Brain pericyte (primary cell): ENCODE measurements at places on chromosomes 16 and 17.

- DNase-seq = no peak
These were observed 8.9 kb upstream of the CDC42EP4 start for GRCh38 chr17:73320601-73321264.

GRCh38 chr16:85696781-85697180 is 8.0 kb upstream of the GINS2 start:
- no peak for DNase-seq

GRCh38 chr16:23408242-23408822 is 44.7 kb downstream of the COG7 start:
- DNase-seq = no peak

- no peak for DNase-seq
These were observed 674.0 kb upstream of the SOX9 start for GRCh38 chr17:71446645-71447437.

GRCh38 chr16:72857834-72858664 is 189.9 kb downstream of the ZFHX3 start:
- no peak for DNase-seq

DNA sequence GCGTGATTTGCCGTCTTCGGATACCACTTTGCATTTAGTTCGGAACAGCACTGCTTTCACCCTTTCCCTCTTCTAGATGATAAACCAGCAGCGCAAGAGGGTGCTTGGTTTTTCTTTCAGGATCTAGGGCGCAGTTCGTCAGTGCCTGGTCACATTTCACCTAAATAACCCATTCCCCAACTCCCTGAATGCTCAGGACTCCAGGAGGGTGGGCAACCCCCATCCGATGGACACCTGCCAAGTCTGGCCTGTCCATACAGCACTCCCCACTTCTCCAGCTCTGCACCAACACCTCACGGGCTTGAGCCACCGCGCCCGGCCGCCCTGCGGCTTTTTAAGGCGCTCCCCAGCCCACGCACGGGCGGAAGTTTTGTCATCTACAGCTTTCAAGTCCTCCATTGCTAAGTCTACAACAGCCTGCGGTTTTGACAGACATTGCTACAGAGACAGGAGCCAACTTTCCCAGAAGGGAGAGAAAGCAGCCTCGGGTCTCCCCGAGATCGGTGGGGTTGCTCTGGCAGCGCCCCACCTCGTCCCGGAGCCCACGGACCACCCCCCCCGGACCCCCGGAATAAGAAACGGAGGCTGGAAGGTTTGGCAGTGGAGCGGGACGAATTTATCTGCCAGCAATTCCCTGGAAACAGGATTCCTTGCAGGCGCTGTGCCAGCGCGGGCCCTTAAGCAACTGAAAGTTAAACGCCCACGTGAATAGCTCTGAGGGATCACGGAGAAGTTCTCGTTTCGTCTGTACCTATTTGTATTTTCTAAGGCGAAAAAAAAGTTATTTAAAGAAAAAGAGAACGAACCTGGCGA is 38.6 kb upstream of the SLFN13 start:
- DNase-seq = no peak

DNA sequence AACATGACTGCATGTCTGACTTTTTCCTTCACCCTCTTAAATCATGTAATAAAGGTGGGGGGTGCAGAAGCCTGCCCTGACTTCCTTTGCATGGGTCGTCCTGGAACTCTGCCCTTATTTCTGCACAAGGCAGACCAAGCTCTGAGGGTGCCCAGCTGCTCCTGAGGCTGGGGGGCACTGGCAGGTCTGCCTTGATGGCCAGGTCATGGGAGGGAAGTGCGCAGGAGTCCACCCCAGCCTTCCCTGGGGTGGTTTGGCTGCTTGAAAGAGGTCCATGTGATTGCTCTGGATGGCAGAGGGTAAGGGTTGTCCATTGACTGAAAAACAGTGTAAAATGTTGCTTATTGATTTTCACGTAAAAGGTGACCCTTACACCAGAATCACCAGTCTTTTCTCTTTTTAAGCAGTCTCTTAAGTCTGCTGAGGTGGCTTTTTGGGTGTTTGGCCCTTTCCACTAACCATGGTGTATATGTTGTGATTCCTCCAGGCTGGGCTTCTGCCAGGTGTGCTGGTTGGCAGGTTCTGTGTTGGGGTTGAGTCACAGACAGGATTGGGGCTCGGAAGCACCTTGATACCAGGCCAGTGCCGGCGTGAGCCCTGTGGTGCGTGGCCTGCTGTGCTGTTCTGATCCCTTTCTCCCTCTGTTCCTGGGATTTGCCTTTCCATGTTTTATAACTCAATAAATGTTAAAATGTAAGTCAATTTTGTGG is 19.4 kb downstream of the DHX38 start:
- DNase-seq = no peak

- no peak for DNase-seq
These were observed 14.2 kb upstream of the ADGRG3 start for GRCh38 chr16:57653936-57654335.

- no peak for DNase-seq
These were observed 13.5 kb downstream of the CDIP1 start for GRCh38 chr16:4525069-4525468.

DNA sequence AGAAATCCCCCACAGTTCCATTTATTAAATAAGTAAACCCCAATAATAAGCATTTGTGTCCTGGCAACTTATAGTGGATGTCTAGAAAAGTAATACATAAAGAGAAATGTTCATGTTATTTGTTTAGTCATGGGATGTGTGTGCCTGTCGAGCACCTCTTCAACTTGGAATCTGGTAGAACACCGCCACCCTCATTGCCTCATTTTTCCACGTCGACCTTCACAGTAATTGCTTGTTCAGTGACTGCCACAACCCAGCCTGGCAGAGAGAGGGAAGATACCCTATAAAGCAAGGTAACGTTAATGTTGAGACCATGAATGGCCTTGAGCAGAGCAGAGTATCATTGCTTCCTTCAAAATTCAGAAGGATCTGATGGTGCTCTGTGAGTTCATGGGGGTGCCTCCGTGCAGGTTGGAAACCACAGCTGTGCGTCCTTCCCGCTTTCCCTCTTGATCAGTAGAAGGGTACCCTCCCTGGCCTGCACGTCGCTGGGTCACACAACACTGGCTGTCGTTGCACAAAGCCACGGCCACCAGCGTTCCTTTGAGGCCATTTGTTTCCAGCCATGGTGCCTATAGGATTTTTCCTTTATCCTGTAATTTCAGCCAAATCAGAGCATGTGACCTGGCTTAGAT is 3.7 kb upstream of the DNASE1 start:
- no peak for DNase-seq

DNA sequence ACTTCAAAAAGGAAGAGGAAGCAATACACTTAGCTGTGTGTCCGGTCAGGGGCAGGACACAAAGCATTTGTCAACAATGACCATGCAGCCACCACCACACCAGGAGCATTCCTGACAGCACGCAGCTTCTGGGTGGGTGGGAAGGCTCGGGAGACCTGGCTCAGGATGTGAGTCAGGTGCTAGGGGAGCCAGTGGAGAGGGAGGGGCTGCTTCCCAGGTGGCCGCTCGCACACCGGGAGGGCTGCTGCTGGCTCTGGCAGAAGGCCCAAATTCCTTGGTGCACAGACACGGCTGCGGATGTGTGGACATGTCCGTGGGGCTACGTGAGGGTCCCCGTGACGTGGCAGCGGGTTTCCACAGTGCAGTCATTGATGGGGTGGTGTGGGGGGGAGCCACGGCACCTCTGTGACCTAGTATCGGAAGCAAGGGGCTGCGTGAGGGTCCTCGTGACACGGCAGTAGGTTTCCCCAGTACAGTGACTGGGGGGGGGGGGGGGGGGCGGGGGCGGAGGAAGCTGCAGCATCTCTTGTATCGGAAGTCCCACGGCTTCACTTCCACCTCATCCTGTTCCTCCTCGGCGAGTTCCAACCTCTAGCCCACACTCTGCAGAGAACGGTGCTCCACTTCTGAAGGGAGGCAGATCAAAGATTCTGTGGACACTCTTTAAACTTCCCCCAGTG is 112.8 kb downstream of the ZNF778 start:
- DNase-seq = no peak

DNA sequence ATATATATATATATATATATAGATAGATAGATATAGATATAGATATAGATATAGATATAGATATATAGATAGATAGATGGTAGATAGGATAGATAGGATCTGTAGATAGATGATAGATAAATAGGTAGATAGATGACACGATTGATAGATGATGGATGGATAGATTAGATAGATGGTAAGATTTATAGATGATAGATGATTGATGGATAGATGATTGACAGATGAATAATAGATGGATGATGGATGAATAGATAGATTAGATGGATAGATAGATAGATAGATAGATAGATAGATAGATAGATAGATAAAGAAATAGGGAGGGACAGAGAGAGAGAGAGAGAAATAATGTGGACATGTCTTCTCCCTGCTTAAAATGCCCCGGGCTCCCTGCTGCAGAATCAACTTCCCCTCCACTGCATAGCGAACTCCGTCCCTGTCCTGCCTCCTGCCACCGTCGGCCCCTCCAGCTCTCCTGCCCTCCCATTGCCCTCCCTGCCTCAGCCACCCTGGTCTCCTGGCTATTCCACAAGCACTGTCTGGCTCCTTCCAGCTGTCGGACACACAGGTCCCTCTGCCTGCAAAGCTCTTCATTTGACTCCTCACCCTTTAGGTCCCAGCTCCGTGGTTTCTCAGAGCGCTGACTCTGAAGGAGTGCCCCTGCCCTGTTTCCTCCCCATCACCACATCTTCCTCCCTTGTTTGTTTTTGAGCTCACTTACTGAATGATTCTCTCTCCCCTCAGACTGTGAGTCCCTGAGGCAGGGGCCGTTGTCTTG is 254.0 kb downstream of the KATNIP start:
- DNase-seq = no peak

GRCh38 chr17:70370816-70371215 is 201.5 kb downstream of the KCNJ2 start:
- no peak for DNase-seq

DNA sequence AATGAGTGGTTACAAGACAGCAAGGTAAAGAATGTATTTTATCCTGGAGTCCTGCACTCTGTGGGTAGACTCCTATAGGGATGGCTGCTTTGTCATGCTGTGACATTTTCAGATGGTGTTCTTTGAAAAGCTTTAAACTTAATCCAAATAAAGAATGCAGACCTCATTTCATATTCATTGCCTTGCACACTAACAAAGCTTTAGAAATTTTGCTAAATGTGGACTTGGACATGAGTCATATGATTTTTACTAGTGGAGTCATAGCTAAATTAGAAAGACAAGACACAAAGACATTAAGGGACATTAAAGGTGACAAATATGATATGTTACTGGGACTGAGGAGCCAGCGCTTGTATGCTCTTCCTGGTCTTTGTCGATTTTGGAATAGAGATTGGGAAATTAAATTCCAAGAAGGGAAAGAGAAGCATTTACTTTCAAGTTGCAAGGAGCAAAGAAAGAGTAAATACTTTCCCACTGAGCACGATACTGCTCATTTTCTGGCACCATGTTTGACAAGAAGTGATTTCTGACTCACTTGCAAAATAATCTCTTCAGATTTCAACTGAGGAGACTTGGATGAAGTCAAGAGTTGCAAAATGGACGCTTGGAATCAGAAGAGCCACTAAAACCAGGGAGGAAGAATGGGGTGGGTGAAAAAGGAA is 152.9 kb upstream of the MYOCD start:
- DNase-seq = no peak
